ENCODE measurements at places on chromosomes 2 and 18.

- peak; percentile 51 for DNase-seq
Measured at GRCh38 chr18:48896875-48897511, 53.8 kb downstream of the SMAD7 start.

- no peak for DNase-seq
Measured at GRCh38 chr2:231172025-231172424, 26.4 kb upstream of the ARMC9 start.

DNA sequence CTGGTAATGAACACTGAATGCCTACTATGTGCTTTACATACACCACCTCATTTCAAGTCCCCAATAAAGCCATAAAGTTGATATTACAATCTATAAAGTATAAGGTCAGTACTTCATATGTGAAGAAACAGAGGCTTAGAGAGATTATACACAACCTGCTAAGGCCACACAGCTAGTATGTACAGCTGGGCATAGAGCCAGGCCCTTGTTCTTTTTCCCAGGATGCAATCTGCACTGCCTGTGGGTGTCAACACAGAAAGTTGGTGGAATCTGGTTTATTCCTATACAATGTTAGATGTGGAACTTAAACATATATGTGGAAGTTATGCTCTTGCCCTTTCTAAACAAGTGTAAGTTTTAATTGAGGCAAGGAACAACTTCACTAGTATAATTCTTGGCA lies 32.8 kb downstream of the INSIG2 start:
- DNase-seq = no peak

- no peak for DNase-seq
Measured at GRCh38 chr18:8787371-8787670, 82.0 kb downstream of the MTCL1 start.

DNA sequence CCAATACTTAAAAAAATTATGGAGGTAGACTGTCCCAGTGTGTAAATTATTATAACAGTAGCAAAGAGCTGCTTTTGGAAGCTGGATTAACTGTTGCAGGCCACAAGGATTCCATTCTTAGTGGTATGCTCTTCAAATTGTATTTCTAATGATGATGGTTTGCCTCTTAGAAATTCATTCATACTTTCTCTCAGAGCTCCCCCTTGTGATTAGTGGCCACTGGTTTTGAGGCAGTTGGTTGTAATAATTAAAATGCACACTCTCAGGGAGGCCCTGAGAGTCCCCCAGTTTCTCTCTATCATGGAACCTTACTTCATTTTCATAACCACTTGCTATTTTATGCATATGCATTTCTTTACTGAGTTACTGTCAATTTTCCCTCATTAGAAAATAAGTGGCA lies 122.5 kb downstream of the PLA2R1 start:
- DNase-seq = peak; percentile 72

GRCh38 chr2:30930716-30931115 lies 123.5 kb upstream of the CAPN13 start:
- DNase-seq = no peak

All from NAMALWA (cell line).